ENCODE measurements at places on chromosomes 7 and 10. TPM values are rescaled to one million over a fixed set of nuclear protein-coding genes. Genes with fewer than 3 reads are reported as not detected.
A peak's percentile ranks its signal among the peaks of the same experiment; 100 is the strongest.

DNA sequence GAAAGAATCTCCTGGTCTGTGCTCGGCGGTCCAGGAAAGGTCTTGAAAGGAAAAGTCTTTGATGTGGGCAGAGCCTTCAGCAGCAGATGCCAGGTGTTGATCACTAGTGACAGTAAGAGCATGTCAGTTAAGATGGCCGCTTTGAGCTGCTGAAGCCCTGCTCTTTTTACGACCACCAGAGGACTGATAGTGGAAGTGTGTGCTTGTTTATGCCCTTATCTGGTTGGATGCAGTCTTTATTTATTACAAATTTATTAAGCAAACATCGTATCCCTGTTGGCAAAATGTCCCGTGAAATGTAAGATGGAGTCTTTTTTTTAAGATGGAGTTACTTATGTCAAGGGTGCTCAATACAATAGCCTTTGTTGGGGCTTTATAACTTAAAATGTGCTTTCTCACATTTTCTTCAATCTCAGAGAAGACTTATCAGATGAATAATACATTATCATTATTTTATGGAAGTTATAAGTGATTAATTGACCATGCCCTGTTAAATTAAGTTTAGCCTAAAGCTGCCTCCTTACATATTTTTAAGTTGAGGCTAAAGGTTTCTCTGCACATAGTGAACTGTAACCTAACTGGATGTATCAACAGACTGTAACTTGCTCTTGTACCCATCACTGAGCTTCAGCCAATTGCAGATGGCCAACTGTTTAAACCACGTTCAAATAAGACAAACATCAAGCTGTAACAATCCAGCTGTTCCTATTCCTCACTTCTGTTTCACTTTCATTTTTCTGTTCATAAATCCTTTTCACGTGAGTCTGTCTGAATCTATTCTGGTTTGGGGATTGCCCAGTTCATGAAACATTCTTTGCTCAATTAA, 97.4 kb upstream of the PIK3CG start:
- H3K27me3 ChIP-seq: no peaks in the 10 kb centered on the region
- no peaks in the 10 kb centered on the region for H3K36me3 ChIP-seq
- peak overlapping the region; percentile 70 for H3K27ac ChIP-seq

DNA sequence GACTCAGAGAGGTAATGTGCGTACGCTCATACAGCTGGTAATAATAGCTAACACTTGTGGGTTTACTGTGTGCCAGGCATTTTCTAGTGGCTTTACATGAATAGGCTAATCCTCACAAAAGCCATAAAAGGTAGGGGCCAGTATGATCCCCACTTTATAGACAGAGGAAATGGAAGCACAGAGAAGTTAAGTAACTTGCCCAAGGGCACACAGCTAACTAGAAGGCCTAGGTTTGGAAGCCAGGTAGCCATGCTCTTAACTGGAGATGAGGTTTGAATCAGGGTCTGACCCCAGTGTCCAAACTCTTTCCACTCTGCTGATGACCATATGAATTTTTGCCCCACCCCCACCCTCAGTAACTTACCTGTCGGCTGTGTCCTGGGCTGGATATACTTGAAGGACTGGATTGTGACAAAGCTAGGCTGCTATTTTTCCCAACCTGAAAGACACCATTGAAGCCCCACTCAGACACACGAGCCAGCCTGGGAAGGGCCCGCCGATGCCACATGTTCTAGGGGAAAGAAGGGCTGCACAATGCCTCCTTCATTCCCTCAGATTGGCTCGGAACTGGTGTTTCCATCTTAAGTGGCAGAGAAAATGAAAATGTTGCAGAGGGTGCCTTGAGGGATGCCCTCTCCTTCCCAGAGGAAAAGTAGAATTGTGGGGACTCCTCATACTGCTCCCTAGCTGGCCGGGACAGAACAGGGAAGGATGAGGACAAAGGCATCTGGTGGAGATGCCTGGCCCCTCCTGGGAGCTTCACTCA, 29.1 kb upstream of the EFCAB10 start:
- no peaks in the 10 kb centered on the region for H3K27me3 ChIP-seq
- no peak for DNase-seq
- H3K36me3 ChIP-seq: peaks cover 16% of the 10 kb centered on the region
- no peak overlapping the region for H3K27ac ChIP-seq
- H3K4me1 ChIP-seq: no peaks in the 10 kb centered on the region
- H3K4me3 ChIP-seq: no peak overlapping the region

DNA sequence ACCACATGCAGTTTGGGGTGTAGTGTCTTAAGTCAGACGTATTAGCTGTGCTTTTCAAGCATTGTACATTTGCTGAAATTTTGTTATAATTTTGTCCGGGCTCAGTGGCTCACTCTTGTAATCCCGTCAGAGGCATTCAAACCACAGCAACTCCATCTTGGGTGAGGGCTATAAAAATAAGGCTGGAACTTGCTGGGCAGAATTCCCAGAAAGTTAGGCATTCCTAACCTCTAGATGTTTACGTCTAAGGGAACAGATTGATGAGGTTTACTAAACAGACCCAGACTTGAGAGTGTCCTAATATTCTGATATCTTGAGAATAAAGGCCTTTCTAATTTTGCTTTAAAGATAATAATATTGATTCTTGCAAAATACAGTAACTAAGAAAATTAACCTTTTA, 957.8 kb downstream of the NXPH1 start:
- no peaks in the 10 kb centered on the region for H3K36me3 ChIP-seq
- no peak for DNase-seq
- no peak overlapping the region for H3K27ac ChIP-seq
- H3K4me1 ChIP-seq: no peaks in the 10 kb centered on the region
- no peak overlapping the region for H3K4me3 ChIP-seq

GRCh38 chr10:101467286-101467770, 113.4 kb downstream of the BTRC start:
- peaks cover 10% of the 10 kb centered on the region for H3K4me1 ChIP-seq
- no peak overlapping the region for H3K4me3 ChIP-seq
- no peak overlapping the region for H3K27ac ChIP-seq

- H3K4me3 ChIP-seq: no peak overlapping the region
- no peak overlapping the region for H3K27ac ChIP-seq
- H3K27me3 ChIP-seq: no peaks in the 10 kb centered on the region
- H3K36me3 ChIP-seq: no peaks in the 10 kb centered on the region
Measured at GRCh38 chr10:87635498-87636312, 24.0 kb upstream of the PAPSS2 start.

GRCh38 chr10:92729886-92730285, 40.1 kb downstream of the HHEX start:
- H3K27ac ChIP-seq: no peak overlapping the region
- H3K27me3 ChIP-seq: no peaks in the 10 kb centered on the region
- no peaks in the 10 kb centered on the region for H3K36me3 ChIP-seq
- no peak for DNase-seq

- H3K4me3 ChIP-seq: no peak overlapping the region
- H3K36me3 ChIP-seq: no peaks in the 10 kb centered on the region
- DNase-seq: no peak
- no peak overlapping the region for H3K27ac ChIP-seq
- H3K4me1 ChIP-seq: no peaks in the 10 kb centered on the region
- no peaks in the 10 kb centered on the region for H3K27me3 ChIP-seq
Measured at GRCh38 chr7:15199482-15199881, 296.9 kb upstream of the DGKB start.

- no peak for DNase-seq
- no peaks in the 10 kb centered on the region for H3K36me3 ChIP-seq
- no peaks in the 10 kb centered on the region for H3K4me1 ChIP-seq
- H3K27ac ChIP-seq: no peak overlapping the region
- H3K27me3 ChIP-seq: no peaks in the 10 kb centered on the region
- no peak overlapping the region for H3K4me3 ChIP-seq
Measured at GRCh38 chr7:142612237-142612881, 136.9 kb upstream of the PRSS1 start.

GRCh38 chr7:44076101-44076895, 6.0 kb downstream of the POLM start:
- no peaks in the 10 kb centered on the region for H3K27me3 ChIP-seq
- no peak overlapping the region for H3K27ac ChIP-seq
- DNase-seq: no peak
- no peak overlapping the region for H3K4me3 ChIP-seq
- H3K4me1 ChIP-seq: peaks cover 32% of the 10 kb centered on the region

- peaks cover 11% of the 10 kb centered on the region for H3K4me1 ChIP-seq
- DNase-seq: no peak
- H3K27me3 ChIP-seq: no peaks in the 10 kb centered on the region
- H3K27ac ChIP-seq: no peak overlapping the region
Measured at GRCh38 chr7:102284399-102284798, 2.3 kb upstream of the SH2B2 start.

DNA sequence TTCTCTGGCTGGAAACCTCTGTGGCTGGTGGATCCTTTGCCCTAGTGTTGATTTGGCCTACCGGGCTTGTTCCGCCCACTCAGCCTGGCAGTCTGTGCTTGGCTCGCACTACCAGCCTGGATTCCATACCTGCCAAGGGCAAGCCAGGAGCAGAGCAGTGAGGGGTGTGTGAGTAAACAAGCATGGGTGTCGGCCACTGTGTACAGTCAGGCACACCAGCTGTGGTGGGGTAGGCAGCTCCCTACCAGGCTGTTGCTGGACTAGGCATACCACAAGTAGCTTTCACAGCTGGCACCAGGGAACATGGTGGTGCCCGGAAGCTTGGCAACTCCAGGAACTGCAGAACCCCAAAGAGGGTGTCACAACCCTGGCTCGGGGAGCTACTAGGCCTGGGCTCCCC, 942.9 kb upstream of the LRRN3 start:
- H3K27me3 ChIP-seq: no peaks in the 10 kb centered on the region
- no peak for DNase-seq
- no peak overlapping the region for H3K4me3 ChIP-seq
- H3K36me3 ChIP-seq: no peaks in the 10 kb centered on the region
- no peaks in the 10 kb centered on the region for H3K4me1 ChIP-seq
- no peak overlapping the region for H3K27ac ChIP-seq

DNA sequence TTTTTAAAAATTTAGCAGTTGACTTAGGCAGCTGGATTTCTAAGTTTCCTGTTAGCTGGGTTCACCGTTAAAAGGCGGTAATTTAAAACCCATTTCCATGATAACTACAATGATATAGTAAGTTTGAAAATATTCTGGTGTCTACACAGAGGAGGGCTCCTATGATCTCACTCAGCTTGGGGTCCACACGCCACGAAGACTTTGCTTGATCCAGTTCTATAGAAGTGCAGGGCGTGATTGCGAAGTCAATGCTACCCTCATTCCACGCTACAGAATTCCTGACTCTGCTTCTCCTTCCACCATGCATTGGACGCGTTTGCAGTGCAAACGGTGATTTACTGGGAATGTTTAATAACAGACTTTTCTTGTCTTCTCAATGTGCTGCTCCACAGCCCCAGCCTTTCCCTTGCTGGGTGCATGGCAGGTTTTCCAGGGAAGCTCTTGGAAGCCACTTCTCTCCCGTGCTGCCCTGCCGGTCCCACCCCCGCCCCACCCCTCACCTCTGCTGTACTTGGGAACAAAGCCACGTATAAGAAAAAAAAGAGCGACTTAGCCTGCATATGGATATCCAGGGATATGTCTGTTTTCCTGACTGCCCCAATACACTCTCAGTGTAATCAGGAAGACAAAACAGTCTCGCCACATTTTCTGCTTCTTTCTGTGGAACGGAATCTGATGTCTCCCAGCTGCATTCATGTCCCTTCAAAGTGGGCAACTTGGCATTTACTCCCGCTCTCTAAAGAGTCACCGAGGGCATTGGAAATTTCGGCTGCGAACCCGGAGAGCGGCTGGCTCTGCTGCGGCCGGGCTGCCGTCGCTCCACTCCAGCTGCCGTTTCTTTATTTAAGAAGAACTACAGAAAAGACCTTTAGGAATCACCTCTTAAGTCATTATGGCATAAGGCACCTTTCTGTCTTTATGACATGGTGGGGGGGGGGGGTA, 434.4 kb upstream of the MGMT start:
- no peaks in the 10 kb centered on the region for H3K4me1 ChIP-seq
- H3K27me3 ChIP-seq: peaks cover 5% of the 10 kb centered on the region
- H3K27ac ChIP-seq: no peak overlapping the region
- H3K4me3 ChIP-seq: no peak overlapping the region

DNA sequence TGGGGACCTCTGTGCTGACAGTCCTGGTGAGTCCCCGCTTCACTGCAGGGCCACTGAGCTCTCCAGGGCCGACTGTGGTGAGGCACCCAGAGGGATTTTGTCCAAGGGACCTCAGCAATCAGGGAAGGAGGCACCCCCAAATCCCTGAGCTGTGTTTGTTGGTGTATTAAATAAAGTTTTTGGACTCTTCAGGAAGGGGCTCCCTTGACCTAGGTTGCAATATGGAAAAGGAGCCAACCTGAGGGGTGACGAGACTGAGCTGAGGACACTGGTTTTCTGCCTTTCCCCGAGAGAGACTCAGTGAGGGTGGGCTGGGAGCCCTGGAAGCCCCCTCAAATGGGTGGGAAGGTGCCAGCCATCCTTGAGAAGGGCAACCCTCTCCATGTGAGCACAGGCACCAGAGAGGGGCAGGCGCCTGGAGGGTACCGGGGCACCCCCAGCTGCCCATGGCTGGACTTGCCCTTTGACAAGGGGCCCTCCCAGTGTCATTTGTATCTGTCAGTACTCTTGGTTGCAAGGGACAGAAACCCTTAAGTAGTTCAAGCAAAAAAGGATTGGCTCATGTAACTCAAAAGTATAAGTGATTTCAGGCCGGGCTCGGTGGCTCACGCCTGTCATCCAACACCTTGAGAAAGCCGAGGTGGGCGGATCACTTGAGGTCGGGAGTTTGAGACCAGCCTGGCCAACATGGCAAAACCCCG, 72.8 kb downstream of the C10orf105 start:
- no peaks in the 10 kb centered on the region for H3K4me1 ChIP-seq
- H3K4me3 ChIP-seq: no peak overlapping the region
- no peak for DNase-seq

DNA sequence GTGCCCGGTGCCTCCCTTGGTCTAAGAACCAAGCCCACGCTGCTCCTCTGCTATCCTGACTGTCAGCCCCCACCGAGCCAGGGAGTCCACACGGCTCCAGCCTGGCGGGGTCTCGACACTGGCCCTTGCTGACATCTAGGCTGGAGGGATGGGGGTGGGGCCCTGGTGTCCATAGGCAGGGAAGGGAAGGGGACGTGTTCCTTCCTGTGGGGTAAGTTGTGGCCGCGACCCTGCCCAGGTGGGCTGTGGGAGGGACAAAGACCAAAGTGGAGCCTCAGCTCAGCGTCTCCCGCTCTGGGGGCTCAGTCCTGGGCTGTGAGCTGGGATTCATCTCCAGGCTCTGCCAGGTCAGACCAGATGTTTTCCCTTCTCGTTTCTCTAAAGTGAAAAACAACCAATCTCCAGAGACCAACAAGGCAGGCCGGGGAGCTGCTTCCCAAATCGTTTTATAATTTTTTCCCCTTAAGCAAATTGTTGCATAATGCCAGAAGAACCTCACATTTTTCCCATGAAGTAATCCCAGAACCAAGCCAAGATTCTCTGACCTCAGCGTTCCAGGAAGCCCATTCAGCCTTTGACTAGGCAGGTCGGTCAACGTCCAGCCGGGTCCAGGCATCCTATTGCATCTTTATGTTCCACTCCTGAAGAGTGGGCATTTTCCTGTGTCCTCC, 101.2 kb downstream of the RGS10 start:
- H3K4me1 ChIP-seq: peaks cover 24% of the 10 kb centered on the region
- H3K27ac ChIP-seq: peak overlapping the region; percentile 74
- H3K27me3 ChIP-seq: no peaks in the 10 kb centered on the region
- no peak for DNase-seq

The MBL2 gene
- not detected for total RNA-seq

The ADCY1 gene
- total RNA-seq: 0.14 TPM

The PIK3CG gene
- 8.5 TPM for total RNA-seq

The PRKG1 gene
- 381 TPM for total RNA-seq

The CALHM2 gene
- 113 TPM for total RNA-seq

The CPA2 gene
- total RNA-seq: not detected

The GNAT3 gene
- total RNA-seq: not detected

The OR9A2 gene
- total RNA-seq: not detected

All from thoracic aorta (tissue), 2 donors.